ENCODE measurements at places on chromosomes 12 and 14.

DNA sequence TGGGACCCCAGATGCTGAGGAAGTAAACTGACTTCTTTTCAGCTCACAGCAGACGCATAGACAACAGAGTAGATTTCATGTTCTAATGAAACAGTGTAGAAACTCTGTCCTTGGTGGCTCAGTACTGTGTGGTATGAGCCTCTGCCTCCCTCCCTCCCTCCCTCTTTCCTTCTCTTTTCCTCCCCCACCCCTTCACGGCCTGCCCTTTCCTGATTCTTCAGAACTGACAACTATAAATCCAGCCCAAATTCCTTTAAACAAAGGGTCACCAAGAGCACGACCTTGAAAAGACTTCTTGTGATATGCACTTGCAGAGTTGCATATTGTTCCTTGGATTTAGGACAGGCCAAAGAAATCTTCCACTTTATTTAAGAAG lies 164.0 kb downstream of the ETV6 start:
- no peak for DNase-seq
- H3K4me1 ChIP-seq, result peaks cover 13% of the 10 kb centered on the region
- H3K4me3 ChIP-seq, result no peak overlapping the region
- H3K27ac ChIP-seq, result no peak overlapping the region
- H3K27me3 ChIP-seq, result no peaks in the 10 kb centered on the region
- no peaks in the 10 kb centered on the region for H3K36me3 ChIP-seq

GRCh38 chr12:68981516-68981915 lies 48.5 kb upstream of the CPM start:
- no peaks in the 10 kb centered on the region for H3K4me1 ChIP-seq
- H3K36me3 ChIP-seq, result no peaks in the 10 kb centered on the region
- DNase-seq, result no peak

- no peak overlapping the region for H3K27ac ChIP-seq
- no peak overlapping the region for H3K4me3 ChIP-seq
- no peaks in the 10 kb centered on the region for H3K36me3 ChIP-seq
- DNase-seq, result no peak
- no peaks in the 10 kb centered on the region for H3K27me3 ChIP-seq
Observed at GRCh38 chr12:107594995-107595394, 90.6 kb upstream of the PWP1 start.

DNA sequence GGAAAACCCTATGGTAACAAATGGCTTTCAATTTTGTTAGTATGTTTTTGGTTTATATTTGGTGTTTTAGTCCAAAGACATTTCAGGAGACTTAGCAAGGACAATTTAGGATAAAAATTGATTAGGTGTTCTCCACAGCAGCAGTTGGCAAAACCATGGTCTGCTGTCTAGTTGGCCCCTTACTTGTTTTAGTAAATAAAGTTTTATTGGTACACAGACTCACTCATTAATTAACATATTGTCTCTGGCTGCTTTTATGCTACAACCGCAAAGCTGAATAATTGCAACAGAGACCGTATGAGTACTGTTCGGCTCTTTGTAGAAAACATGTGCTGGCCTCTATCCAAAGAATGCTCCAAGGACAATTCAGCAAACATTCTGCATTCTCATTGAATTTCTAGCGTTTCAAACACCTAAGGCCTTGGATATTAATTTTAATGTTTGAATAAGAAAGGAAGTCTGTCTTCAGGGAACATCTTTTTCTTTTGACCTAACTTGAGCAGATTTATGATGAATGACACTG lies 77.7 kb downstream of the CCDC92 start:
- no peak overlapping the region for H3K4me3 ChIP-seq
- no peak overlapping the region for H3K27ac ChIP-seq
- peaks cover 4% of the 10 kb centered on the region for H3K27me3 ChIP-seq
- DNase-seq, result peak; percentile 21

DNA sequence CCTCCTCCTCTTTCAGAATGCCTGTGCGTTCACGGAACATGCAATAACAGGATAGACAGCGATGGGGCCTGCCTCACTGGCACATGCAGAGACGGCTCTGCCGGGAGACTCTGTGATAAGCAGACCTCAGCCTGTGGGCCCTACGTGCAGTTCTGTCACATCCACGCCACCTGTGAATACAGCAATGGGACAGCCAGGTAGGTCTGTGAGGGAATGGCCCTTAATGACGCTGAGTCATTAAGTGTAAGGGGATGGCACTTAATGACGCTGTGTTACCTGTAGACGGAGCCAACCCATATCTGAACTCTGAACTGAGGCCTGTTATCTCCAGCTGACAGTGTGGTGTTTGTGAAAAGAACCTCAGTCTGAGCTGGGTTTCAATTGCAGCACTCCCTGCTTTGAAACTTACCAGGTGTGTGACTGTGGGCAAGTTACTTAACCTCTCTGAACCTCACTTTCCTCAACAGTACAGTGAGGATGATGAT lies 86.9 kb downstream of the STAB2 start:
- H3K27me3 ChIP-seq, result no peaks in the 10 kb centered on the region
- no peaks in the 10 kb centered on the region for H3K4me1 ChIP-seq
- no peak overlapping the region for H3K4me3 ChIP-seq
- DNase-seq, result no peak
- no peaks in the 10 kb centered on the region for H3K36me3 ChIP-seq

- no peak overlapping the region for H3K27ac ChIP-seq
- H3K36me3 ChIP-seq, result no peaks in the 10 kb centered on the region
- no peak overlapping the region for H3K4me3 ChIP-seq
Observed at GRCh38 chr14:22555384-22556011, 33.5 kb downstream of the DAD1 start.

DNA sequence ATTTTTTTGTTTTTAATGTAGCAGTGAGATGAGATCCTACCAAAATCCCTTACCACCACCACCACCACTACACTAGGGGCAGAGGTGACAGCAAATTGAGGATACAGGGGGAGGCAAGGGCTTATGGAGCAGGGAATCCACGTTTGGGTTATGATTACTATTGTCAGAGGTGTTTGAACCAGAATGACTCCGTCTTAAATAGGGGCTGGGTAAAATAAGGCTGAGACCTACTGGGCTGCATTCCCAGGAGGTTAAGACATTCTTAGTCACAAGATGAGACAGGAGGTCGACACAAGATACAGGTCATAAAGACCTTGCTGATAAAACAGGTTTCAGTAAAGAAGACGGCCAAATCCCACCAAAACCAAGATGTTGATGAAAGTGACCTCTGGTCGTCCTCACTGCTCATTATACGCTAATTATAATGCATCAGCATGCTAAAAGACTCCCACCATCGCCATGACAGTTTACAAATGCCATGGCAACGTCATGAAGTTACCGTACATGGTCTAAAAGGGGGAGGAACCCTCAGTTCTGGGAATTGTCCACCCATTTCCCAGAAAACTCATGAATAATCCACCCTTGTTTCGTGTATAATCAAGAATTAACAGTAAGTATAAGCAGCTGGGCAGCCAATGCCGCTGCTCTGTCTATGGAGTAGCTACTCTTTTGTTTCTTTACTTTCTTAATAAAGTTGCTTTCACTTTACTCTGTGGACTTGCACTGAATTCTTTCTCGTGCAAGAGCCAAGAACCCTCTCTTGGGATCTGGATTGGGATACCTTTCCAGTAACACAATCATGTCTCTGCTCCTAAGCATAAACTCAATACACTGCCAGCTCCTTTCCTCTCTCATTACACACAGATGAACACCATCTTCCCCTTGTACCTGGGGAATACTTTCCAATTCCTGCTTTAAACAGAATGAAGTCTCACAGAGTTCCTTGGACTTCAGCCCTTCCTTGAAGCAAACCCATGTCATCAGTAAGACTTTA lies 16.7 kb upstream of the CRY1 start:
- no peak for DNase-seq
- H3K36me3 ChIP-seq, result no peaks in the 10 kb centered on the region
- peaks cover 2% of the 10 kb centered on the region for H3K27me3 ChIP-seq
- no peaks in the 10 kb centered on the region for H3K4me1 ChIP-seq
- H3K27ac ChIP-seq, result no peak overlapping the region
- H3K4me3 ChIP-seq, result no peak overlapping the region

GRCh38 chr14:103090481-103091020 lies 4.0 kb upstream of the EXOC3L4 start:
- peaks cover 4% of the 10 kb centered on the region for H3K4me1 ChIP-seq
- peaks cover 3% of the 10 kb centered on the region for H3K27me3 ChIP-seq
- no peak overlapping the region for H3K27ac ChIP-seq
- DNase-seq, result no peak

GRCh38 chr12:65497660-65498059 lies 219.2 kb downstream of the MSRB3 start:
- H3K36me3 ChIP-seq, result no peaks in the 10 kb centered on the region
- no peak overlapping the region for H3K27ac ChIP-seq
- no peak overlapping the region for H3K4me3 ChIP-seq
- H3K4me1 ChIP-seq, result peaks cover 31% of the 10 kb centered on the region

DNA sequence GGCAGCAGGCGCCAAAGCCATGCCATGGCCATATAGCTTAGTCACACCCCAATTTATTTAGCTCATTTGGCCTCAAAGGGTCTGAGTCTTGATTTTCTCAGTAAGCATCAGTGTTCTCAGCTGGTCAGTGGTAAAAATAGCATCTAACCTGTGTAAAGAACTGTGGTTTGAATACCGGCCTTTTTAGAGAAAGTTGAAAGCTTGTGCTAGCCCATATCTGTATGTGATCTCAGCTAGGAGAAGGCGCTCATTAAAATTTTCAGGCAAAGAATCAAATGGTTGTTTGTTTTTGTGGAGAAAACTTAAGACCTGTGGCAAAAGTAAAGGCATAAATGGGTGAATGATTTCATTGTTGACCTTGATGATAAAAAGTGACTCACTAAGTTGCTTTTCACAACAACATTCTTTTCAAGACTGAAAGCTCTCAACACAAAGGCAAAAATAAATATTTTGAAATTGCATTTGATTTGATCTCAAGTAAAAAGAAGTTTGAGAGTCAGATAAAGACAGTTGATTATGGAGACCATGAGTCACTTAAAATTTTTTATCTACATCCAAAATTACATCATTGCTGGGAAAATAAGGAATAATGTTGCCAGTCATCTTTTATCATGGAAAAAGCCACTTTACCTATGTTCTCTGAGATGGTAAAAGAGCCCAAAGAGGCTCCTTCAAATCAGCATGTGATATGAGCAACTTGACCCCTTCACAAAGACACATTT lies 128.5 kb upstream of the RGS6 start:
- DNase-seq, result no peak
- H3K4me3 ChIP-seq, result no peak overlapping the region
- H3K27ac ChIP-seq, result no peak overlapping the region
- no peaks in the 10 kb centered on the region for H3K36me3 ChIP-seq
- no peaks in the 10 kb centered on the region for H3K27me3 ChIP-seq

GRCh38 chr14:74608959-74609611 lies 3.0 kb downstream of the LTBP2 start:
- H3K27me3 ChIP-seq, result no peaks in the 10 kb centered on the region
- H3K4me3 ChIP-seq, result no peak overlapping the region
- H3K36me3 ChIP-seq, result peaks cover 2% of the 10 kb centered on the region
- peak overlapping the region; percentile 8 for H3K27ac ChIP-seq
- peak; percentile 91 for DNase-seq
- H3K4me1 ChIP-seq, result peaks cover 33% of the 10 kb centered on the region

DNA sequence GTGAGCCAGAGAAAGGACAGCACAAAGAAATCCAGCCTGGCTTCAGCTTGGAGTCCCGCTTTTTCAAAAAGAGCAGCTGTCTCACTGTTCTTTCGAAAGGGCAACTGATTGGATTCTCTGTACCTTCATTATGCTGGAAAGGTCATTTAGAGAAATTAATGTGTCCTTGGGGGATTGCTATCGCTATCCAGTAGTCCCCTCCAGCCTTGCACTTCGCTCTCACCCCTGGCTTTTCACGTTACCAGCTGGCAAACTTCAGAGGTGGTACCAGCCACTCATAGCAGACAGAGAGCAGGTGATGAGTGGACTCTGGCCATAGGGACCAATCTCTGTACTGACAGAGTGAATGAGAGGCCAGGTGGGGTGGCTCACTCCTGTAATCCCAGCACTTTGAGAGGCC lies 11.8 kb upstream of the NUAK1 start:
- no peaks in the 10 kb centered on the region for H3K27me3 ChIP-seq
- no peaks in the 10 kb centered on the region for H3K4me1 ChIP-seq
- H3K36me3 ChIP-seq, result no peaks in the 10 kb centered on the region
- no peak overlapping the region for H3K27ac ChIP-seq
- no peak for DNase-seq
- H3K4me3 ChIP-seq, result no peak overlapping the region

DNA sequence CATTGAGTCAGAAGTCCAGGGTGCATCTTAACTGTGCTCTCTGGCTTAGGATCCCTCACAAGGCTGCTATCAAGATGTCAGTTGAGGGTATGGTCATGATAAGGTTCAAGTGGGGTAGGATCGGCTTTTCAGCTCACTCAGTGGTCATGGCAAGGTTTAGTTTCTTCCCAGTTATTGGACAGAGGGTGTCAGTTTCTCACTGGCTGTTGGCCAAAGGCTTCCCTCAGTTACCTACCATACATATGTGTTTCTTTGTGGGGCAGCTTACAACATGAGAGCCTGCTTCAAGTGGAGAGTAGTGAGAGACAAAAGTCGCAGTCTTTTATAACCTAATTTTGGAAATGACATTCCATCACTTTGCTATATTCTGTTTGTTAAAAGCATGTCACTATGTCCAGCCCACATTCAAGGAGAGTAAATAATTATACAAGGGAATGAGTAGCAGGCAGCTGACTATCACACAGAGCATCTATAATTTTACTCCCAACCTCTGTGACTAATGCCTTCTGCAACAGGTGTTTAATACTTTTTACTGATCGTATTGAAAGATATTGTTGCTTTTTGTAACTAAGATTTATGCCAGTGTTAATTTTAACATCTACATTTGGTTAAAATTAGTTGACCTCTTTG lies 572.8 kb upstream of the FBXO33 start:
- DNase-seq, result no peak
- H3K27me3 ChIP-seq, result no peaks in the 10 kb centered on the region
- H3K27ac ChIP-seq, result no peak overlapping the region
- H3K36me3 ChIP-seq, result no peaks in the 10 kb centered on the region
- no peak overlapping the region for H3K4me3 ChIP-seq

GRCh38 chr12:78407722-78408121 lies 456.9 kb upstream of the SYT1 start:
- H3K4me1 ChIP-seq, result no peaks in the 10 kb centered on the region
- no peaks in the 10 kb centered on the region for H3K36me3 ChIP-seq
- H3K27ac ChIP-seq, result no peak overlapping the region

- no peaks in the 10 kb centered on the region for H3K4me1 ChIP-seq
- DNase-seq, result no peak
- no peaks in the 10 kb centered on the region for H3K36me3 ChIP-seq
- no peak overlapping the region for H3K27ac ChIP-seq
- H3K4me3 ChIP-seq, result no peak overlapping the region
Observed at GRCh38 chr14:70794294-70794693, 15.0 kb downstream of the MAP3K9 start.

GRCh38 chr12:83471341-83471740 lies 784.6 kb downstream of the TMTC2 start:
- H3K36me3 ChIP-seq, result no peaks in the 10 kb centered on the region
- H3K4me1 ChIP-seq, result no peaks in the 10 kb centered on the region
- no peaks in the 10 kb centered on the region for H3K27me3 ChIP-seq
- no peak overlapping the region for H3K4me3 ChIP-seq
- H3K27ac ChIP-seq, result no peak overlapping the region
- no peak for DNase-seq

DNA sequence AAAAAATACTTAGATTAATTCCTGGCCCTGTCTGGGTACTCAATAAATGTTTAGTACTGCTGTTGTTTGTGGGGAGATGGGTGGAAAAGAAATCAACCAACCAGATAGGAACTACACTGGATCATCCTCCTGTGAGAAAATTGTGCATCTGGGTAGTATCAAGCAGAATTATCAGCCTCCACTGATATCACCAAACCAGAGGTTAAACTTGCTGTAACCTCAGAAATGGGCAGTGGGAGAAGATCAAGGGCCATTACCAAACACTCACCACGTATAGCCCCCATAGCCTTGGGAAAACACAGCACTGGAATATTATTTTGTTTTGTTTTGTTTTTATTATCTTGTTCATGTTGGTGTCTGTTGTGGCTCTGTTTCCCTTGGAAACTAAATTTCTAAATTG lies 19.7 kb downstream of the VEZT start:
- H3K4me3 ChIP-seq, result no peak overlapping the region
- H3K4me1 ChIP-seq, result no peaks in the 10 kb centered on the region
- DNase-seq, result no peak
- no peaks in the 10 kb centered on the region for H3K27me3 ChIP-seq
- H3K36me3 ChIP-seq, result no peaks in the 10 kb centered on the region
